ENCODE measurements at places on chromosomes 2 and 18. TPM values are rescaled to one million over a fixed set of nuclear protein-coding genes. Genes with fewer than 3 reads are reported as not detected.

The TBR1 gene
- total RNA-seq: not detected

The RTP5 gene
- total RNA-seq: not detected

GRCh38 chr2:8193146-8193545, 488.7 kb upstream of the ID2 start:
- no peak for DNase-seq

- peak; percentile 60 for DNase-seq
Measured at GRCh38 chr18:49178736-49179135, 228.0 kb upstream of the SMAD7 start.

DNA sequence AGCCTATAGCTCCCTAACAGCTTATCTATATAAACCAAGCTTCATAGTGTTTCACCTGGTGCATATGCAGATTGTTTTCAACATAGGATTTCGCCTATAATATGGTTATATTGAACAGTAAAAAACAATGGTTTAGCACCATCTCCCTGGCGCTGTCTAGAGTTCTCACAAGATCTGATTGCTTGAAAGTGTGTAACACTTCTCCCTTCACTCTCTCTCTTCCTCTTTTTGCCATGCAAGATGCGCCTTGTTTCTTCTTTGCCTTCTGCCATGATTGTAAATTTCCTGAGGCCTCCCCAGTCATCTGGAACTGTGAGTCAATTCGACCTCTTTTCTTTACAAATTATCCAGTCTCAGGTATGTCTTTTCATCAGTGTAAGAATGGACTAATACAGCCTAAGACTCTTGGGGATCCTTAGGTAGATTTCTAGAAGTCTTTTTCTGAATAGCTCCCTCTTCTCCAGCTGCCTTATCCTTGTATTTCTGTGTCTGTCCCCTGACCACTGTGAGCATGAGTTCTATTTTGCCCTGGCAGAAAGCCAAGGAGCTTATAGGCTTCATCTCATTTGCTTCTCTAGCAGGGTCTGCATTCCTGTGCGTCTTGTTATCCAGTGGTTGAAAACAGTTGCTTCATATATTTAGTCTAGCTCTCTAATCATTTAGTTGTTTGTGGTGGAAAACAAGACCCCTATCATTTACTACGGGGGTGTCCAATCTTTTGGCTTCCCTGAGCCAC, 401.6 kb downstream of the GPD2 start:
- DNase-seq: no peak

- no peak for DNase-seq
Measured at GRCh38 chr2:138433995-138434951, 67.3 kb upstream of the SPOPL start.

GRCh38 chr2:152071092-152071491, 27.8 kb downstream of the CACNB4 start:
- DNase-seq: no peak

DNA sequence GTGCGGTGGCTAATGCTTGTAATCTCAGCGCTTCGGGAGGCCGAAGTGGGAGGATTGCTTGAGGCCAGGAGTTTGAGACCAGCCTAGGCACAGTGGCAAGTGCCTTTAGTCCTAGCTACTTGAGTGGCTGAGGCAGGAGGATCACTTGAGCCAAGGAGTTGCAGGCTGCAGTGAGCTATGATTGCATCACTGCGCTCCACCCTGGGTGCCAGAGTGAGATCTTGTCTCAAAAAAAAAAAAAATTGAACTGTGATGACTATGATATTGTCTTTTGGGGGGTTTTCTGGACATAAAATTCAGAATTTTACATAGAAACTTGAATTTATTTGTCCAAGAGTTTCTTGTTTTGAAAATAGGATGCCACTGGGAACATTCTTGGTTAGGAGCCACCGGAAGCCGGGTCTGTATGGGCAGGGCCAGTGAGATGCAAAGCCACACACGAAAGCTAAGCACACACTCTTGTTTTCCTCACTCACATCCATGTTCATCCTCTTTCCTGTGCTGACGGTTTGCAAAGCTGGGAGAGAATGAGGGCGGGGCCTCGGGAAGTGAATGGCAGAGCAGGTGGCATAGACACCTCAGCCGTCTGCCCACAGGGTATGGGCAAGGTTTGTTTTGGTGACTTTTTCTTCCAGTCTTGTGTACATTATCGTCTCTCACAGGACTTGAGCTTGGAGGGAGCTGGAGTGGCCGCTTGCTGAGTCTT, 12.6 kb downstream of the AGAP1 start:
- no peak for DNase-seq

GRCh38 chr2:5195636-5196035, 496.5 kb upstream of the SOX11 start:
- DNase-seq: no peak

GRCh38 chr2:207791579-207792243, 22.0 kb upstream of the FZD5 start:
- DNase-seq: no peak

- no peak for DNase-seq
Measured at GRCh38 chr2:121309801-121310200, 24.8 kb upstream of the TFCP2L1 start.
